Psoas muscle (tissue), 8 donors: ENCODE measurements at places on chromosomes 7 and 10. TPM values are rescaled to one million over a fixed set of nuclear protein-coding genes. Genes with fewer than 3 reads are reported as not detected.

The MACROH2A2 gene
- 3.0 TPM for polyA plus RNA-seq

GRCh38 chr7:149147072-149147751 is at the start of gene ZNF398:
Gene ZNF398, plus strand, starts transcription at chr7:149147453. Its CDS starts 290 bp downstream, at chr7:149147743.
- DNase-seq = peak; percentile 89

- DNase-seq = no peak
Observed at GRCh38 chr10:129253161-129253864, 213.7 kb upstream of the MGMT start.

DNA sequence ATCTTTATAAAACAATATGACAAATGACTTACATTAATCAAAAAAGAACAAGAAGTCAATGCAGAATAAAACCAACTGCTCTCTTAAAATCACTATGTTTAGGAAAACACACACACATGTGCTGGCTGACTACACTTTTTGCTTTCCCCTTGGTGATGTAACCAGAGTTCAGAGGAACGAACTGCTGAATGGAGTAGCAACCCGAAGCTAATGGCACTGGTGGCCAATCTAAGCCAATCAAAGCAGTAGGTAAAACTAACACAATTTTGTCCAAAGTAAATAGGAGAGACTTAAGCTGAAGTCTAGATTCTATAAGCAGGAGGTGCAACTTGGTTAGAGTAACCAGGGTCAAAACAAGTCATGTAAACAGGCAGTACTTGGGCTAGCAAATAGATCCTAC is 33.2 kb upstream of the CUBN start:
- DNase-seq = no peak

DNA sequence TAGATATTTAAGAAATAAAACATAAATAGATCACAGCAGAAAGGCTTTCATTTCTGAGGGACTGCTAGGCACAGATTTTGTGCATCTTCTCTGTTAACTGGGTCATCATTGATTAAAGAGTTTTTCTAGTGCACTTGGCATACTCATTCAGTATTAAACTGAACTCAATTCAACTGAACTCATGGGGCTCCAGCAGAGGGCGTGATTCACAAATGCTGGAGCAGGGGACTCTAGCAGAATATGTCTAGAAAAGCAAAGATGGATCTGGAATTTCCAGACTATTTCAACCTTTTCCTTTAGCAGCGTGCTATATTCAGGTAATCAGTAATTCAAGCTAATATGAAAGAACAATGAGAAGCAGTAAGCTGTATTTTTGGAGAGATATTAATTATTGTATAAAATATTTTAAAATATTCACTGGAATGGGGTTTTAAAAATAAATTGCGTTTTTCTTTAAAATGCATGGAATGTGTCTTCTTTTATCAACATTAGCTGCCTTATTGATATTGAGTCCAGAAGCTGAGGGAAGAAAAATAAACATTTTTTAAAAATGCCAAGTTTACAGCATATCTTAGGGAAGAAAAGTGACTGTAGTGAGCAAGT is 296.8 kb upstream of the CACNA2D1 start:
- DNase-seq = no peak

GRCh38 chr10:80567292-80567691 is 29.6 kb downstream of the SH2D4B start:
- DNase-seq = no peak

The RBP4 gene
- 1.2 TPM for polyA plus RNA-seq

GRCh38 chr7:70953796-70954195 is 178.1 kb upstream of the GALNT17 start:
- no peak for DNase-seq

DNA sequence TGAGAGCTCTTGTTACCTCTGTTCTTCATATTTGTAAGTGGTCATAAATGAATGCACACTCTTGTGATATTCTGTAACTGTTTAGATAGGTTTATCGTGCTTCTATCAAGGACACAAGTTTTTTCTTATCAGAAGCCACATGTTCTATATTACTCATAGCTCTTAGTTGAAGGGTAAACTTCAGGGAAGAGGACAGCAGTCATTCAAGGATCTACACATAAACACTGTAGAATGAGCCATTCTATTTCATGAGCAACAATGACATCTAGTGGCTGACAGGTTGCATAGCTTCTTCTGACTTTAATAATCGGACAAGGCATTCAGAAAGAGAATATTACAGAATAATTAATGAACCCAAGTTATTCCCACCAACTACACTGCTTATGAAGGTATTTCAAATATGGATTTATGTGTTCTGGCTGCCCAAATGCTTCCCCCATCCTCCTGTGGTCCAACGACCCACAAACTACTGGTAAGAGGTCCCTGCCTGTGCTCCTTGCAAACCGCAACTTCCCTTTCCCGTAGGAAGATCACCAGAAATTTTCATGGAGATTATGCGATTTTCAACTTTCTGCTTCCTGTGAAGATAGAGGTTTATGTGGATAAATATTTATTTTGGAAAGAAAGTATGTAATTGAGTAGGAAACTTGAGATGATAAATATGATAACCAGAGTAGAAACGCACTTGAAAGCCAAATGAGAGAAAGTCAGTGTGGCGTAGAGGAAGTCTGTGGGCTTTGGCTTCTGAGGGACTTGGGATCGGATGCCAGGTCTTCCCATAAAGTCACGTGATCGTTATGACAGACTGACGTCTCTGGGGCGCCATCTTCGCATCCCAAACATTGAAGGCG is 16.8 kb upstream of the ABCB5 start:
- no peak for DNase-seq

- DNase-seq = no peak
Observed at GRCh38 chr10:10845826-10846503, 171.7 kb upstream of the CELF2 start.

GRCh38 chr7:101803203-101804087 is 14.0 kb upstream of the CUX1 start:
- no peak for DNase-seq

- no peak for DNase-seq
Observed at GRCh38 chr7:4079366-4079765, 602.7 kb upstream of the FOXK1 start.

The OR9A2 gene
- polyA plus RNA-seq = not detected

The HSPA12A gene
- polyA plus RNA-seq = 6.9 TPM

DNA sequence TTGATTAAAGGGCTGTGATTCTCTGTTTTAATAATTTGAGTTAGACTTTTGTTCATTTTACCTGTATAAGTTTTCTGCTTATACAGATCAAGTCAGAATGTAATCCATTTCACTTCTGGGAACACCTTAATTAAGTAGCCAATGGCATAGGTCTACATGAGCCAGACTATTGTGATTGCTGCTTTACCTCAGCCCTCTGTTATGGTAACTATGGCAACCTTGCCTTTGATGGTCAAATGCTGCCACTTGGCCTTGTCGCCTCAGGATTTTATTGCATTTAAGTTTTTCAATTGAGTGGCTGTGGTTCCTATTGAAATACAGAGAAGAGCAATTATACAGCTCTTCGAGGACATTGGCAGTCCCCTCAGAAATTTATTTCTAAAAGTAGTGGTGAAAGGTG is 64.3 kb upstream of the TMEM106B start:
- DNase-seq = no peak

The HYAL4 gene
- polyA plus RNA-seq = not detected

GRCh38 chr7:127584648-127585043 is 750 bp downstream of the GCC1 start:
- no peak for DNase-seq

DNA sequence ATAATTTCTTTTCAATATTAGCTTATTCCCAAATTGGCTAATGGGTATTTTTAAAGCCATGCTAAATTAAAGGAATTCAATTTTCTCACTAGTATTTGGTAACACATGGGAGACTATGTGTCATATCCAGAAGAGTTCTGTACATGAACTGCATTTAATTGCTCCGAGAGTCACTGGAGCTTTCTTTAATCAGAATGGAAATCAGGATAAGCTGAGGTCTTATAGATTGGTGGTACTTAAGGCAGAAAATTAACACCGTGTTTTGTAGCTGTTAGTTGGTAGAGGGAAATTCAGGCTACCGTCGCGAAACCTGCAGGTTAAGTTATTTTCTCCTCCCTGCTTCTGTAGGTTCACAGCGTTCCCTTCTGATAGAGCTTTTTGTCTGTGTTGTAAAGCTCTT is at the start of gene WEE2:
WEE2 (plus strand) TSS at position 3 of the 400 bp plus-strand sequence. CDS start 406 bp downstream, outside the sequence.
- DNase-seq = no peak

DNA sequence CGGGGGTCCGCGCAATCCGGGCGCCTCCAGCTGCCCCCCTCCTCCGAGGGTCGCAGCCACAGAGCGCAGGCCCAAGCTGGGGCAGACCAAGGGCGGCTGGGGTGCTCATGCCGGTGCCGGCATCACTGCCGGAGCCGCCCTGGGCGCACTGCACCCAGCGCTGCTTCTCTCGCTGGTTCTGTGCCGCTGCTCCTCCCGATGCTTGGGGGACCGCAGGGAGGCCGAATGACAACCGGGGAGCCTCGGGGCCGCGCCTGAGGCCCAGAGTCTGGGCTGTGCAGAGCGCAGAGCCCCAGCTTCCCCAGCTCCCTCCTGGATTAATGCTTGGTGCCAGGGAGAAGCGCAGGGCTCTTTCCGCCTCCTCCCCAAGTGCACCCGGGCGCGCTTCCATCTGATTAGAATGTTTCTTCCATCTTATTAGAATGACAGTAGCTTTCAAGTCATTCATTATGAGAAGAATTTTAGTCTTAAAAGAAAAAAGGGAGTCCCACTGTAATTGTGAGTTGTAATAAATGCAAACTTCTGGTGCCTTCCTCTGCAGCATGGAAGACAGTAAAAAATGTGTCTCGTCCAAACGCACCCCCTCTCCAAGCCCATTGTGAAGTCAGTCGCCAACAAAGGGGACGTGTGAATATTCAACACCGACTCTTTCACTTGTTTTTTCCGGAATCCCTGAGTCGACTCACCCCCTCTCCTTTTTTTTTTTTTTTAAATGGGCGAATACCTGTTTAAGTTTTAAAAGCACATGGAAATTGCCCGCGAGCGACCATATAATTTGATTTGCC is 19.5 kb upstream of the PTF1A start:
- DNase-seq = no peak

DNA sequence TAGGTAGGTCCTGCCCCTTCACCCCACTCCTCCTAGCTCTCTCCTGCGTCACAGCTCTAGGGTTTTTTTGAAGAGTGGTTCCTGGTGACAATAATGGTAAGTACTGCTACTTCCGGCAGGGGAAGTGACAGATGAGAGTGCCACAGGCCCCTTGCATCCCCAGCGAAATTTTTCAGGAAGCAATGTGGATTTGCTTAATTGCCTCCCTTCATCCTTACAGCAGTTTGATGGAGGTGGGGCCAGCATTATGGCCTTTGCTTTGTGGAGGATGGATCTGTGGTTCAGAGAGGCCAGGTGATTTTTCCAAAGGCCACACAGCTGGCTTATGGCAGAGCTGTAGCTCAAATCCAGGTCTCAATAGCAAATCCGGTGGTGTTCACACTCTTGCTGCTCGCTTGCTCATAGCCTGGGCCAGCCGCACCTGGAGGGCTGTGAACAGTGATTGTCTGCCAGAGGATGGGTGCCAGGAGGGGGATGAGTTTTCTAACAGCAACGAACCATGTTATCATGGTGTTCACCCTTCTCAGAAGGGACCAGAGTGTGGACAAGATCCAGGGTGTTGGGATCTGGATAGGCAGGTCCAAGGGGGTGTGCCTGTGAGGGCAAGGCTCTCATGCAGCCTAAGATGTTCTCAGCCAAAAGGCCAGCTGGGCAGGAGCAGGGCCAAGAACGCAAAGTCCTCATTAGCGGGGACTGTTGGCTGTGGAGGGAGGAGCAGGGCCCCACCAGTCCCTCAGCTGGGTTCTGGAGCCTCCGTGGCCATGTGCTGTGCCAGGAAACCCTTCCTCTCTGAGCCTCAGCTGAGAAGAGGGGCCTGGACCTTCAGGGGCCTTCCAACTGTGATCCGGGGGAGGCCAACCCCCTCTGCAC is 89.0 kb downstream of the EMX2 start:
- DNase-seq = peak; percentile 50
